ENCODE measurements at places on chromosomes 11 and 22. TPM values are rescaled to one million over a fixed set of nuclear protein-coding genes. Genes with fewer than 3 reads are reported as not detected.

Gene RASGRP2
- total RNA-seq: 300 TPM

Gene SLC22A9
- total RNA-seq: not detected

Gene SLC43A3
- 98.2 TPM for total RNA-seq

GRCh38 chr11:877565-877964 is 33.0 kb downstream of the CHID1 start:
- peaks cover 2% of the 10 kb centered on the region for H3K36me3 ChIP-seq
- DNase-seq: peak; percentile 24

- H3K36me3 ChIP-seq: no peaks in the 10 kb centered on the region
- no peak overlapping the region for H3K27ac ChIP-seq
- no peaks in the 10 kb centered on the region for H3K27me3 ChIP-seq
Observed at GRCh38 chr11:26607725-26608506, 35.9 kb upstream of the MUC15 start.

Data from activated CD4-positive, alpha-beta T cell treated with anti-CD3 and anti-CD28 coated beads, Interleukin-2, amount 10 ng/mL, durations not matched to agents 7 days and 5 days (primary cell).